ENCODE measurements at places on chromosomes 5 and 9. TPM values are rescaled to one million over a fixed set of nuclear protein-coding genes. Genes with fewer than 3 reads are reported as not detected.

GRCh38 chr9:121437891-121438290 is 61.8 kb downstream of the GGTA1 start:
- no peak overlapping the region for H3K4me3 ChIP-seq
- peaks cover 7% of the 10 kb centered on the region for H3K4me1 ChIP-seq
- no peak for DNase-seq
- no peaks in the 10 kb centered on the region for H3K36me3 ChIP-seq

DNA sequence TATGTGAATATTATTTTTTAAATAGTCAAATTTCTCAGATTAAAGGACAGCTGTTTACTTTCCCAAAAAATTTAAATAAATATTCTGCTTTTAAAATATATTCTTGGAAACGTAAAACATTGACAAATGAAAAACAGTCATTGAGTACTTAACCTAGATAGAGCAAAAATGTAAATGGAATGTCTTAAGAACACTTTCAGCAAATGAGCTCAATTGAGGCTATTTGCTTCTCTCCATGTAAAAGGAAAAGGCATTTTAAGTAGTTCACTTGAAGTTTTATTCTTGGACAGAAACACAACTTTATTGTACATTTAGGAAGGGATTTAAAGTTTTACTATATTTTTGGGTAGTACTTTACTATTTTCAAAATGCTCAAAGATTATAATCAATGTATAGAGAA is 983.6 kb upstream of the TYRP1 start:
- H3K4me3 ChIP-seq = no peak overlapping the region
- no peak for DNase-seq
- no peaks in the 10 kb centered on the region for H3K4me1 ChIP-seq

RNF183 gene
- not detected for total RNA-seq

DCTN3 gene
- 54.6 TPM for total RNA-seq

DNA sequence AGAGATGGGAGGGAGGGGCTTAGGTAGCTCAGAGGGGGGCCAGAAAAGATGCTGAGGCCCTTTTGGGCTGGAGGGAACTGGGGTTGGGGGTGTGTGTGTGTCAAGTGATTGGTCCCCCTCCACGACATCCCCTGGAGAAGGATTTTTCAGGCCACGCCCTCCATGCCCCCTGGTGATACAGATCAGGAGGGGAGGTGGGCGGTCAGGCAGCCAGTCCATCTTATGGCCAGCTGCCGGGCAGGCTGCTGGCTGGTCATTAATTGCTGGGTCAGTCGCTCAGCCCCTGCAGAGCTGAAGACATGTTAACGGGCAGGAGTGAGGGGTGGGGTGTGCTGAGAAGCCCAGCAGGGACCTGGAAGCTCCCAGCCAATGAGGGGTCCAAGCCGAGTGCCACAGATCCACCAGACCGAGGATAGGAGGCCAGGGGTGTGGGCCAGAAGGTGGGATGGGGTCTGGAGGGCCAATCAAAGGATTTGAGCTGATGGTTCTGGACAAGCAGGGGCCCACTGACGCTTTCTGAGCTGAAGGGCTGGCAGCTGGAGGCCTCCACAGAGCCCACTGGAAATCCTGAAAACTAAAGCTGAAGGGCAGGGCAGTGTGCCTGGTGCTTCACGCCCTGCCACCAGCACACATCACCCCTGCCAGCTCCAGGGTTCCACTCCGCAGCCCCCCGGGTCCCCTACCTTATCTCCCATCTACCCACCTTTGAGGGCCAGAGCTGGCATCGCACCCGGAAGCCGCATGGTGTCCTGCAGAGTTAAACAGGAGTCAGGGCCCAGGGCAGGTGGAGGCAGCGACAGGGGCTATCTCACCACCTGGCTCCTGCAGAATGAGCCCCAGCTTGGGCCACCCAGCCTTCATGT is 19.1 kb downstream of the PDGFRB start:
- no peak for DNase-seq
- no peaks in the 10 kb centered on the region for H3K36me3 ChIP-seq
- no peak overlapping the region for H3K4me3 ChIP-seq
- H3K4me1 ChIP-seq = peaks cover 15% of the 10 kb centered on the region
- peak overlapping the region; percentile 71 for H3K27ac ChIP-seq

DNA sequence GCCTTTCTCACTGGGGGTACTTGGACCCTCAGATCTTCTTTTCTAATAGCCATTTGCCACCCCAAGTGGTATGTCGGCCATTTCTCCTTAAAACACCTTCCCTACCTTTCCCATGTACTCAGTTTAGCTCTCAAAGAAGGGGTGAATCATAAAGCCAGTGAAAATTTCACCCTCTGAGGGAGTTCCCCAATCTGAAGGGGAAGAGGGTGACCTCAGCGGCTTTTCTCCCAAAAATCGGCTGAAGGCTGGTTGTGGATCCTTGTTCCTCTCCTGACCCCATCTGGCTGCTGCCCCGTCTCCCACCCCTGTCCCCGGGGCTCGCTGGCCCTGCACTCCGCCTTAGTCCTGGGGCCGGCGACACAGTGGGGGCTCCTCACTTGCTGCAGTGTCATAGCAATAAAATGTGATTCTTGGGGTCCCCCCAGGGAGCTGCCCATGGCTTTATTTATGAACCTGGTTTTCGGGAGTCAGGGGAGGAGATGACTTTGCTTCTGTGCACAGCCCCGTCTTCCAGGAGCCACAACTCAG is 17.3 kb upstream of the LTC4S start:
- no peak overlapping the region for H3K27ac ChIP-seq
- no peaks in the 10 kb centered on the region for H3K4me1 ChIP-seq
- DNase-seq = no peak

- no peaks in the 10 kb centered on the region for H3K27me3 ChIP-seq
- H3K36me3 ChIP-seq = no peaks in the 10 kb centered on the region
- H3K4me3 ChIP-seq = no peak overlapping the region
- H3K27ac ChIP-seq = no peak overlapping the region
- peaks cover under 1% of the 10 kb centered on the region for H3K4me1 ChIP-seq
Measured at GRCh38 chr5:39547553-39548154, 122.9 kb upstream of the DAB2 start.

SLC36A3 gene
- total RNA-seq = not detected
